ENCODE measurements at places on chromosomes 7 and 10.

DNA sequence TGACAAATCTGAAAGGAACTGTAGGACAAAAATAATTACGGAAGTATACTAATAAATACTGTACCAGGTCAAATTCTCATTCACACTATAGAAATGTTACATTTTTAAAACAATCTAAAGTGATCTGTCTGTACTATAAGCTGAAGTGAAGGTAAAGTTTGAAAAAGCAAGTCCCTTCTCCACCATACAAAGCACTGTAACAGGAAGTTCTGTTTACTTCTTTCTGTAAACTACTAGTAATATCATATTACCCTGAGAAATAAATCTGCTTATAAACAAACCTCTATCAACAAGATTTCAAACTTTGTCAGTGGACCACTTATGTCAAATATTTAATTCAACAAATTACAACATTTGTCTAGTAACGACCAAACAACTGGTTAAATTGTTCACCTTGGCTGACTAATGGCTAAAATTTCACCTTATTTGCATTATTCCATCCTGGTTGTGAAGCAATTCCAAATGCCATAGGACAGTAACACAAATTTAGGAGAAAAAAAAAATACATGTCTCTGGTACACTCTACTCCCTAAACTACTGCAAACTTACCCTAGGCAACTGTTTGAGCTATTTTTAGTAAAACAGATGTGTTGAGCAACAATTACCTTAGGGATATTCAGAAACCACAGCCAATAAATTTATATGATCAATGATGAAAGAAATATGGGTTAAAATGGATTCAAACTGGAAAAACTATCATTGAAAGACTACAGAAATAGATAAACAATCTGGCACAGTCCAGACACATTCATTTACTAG lies 126.0 kb downstream of the NRBF2 start:
- no peak for DNase-seq

- no peak for DNase-seq
Observed at GRCh38 chr7:28890137-28890536, 68.0 kb downstream of the TRIL start.

- no peak for DNase-seq
Observed at GRCh38 chr10:13555884-13556510, 27.2 kb upstream of the BEND7 start.

GRCh38 chr7:134855442-134855841 lies 76.0 kb downstream of the CALD1 start:
- DNase-seq = no peak

DNA sequence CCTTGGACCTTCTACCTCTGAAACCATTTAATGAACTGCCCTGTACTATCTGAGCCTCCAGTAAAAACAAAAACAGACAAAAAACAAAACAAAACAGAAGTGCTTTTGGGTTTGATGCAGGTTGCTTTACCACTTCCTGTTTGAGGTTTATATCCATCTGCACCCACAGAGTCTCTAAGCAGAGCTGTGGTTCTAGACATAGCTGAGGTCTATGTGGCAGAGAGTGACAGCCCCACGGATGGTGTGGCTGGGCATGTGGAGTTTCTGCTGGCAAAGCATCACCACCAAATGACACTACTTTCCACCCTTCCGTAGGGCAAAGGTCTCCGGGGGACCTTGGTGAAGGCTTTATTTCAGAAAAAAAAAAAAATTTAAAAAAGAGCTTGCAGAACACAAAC lies 754.2 kb downstream of the GRID1 start:
- no peak for DNase-seq

Measured in GM10248 (cell line).